ENCODE measurements at places on chromosomes 5 and 9.

GRCh38 chr5:34657988-34658387 lies 1.9 kb downstream of the RAI14 start:
- no peak for DNase-seq

GRCh38 chr5:81417052-81417451 lies 23.1 kb upstream of the ACOT12 start:
- DNase-seq, result no peak

GRCh38 chr5:75277463-75277862 lies 40.8 kb upstream of the ANKRD31 start:
- no peak for DNase-seq

DNA sequence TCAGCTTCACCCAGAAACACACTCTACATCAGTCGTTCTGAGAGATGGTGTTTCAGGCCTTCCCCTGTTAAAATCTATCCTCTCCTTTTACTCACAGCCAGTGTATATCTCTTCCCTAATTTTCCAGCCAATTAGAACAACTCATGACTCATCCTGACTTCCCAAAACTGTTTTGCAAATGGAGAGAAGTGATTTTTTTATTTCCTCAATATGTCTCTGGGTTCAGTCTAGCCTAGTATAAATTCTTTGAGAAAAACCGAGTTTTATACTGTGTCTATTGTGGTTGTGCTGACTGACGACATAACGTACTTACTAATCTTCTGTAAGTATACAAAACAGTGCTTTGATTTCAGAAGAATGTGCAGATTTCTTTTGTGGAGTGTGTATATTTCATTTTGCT lies 28.4 kb upstream of the CAST start:
- DNase-seq, result no peak

DNA sequence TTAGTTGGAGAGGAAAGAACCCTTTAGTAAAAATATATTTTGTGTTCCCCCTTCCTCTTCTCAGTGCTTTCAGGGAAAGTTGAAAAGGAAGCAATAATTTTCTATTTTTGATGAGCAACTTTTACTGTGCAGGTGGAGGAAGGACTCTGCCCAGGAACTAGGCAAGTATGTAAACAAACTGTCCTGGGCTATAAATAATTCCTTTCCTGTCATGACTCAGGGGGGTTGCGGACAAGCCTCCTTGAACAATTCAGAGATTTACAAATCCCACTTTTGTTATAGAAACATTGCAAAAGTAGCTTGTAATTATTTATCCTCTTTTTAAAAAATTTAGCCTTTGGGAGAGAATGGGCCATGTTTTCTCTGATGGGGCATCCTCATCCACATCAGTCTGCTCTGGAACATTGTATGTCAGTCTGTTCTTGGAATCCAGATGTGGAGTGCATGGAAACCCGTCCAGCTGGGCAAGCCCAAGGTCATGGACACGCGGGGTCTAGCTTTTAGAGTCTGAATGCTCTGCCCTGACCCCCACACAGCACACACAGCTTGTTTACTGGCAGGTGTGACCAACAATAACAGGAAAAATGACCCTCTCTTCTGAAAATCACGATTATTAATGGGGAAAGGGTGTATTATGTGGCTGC lies 127.6 kb downstream of the GADD45G start:
- no peak for DNase-seq

DNA sequence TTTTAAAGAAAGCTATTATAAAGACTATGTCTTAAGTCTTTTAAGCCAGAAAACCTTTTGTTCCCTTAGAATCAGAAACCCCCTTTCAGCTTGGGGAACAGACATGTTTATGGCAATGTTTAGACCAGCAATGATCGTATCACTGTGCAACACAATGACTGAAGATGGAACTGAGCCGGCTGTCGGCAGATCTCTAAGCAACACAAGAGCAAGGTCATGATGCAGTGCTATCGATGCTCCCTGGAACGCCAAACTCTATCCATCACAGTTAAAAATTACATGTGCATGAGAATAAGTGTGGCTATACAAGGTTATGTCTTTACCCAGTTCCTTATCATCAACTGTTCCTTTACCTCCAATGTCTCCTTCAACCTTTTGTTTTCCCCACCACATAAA lies 1.8 kb upstream of the RNF44 start:
- no peak for DNase-seq

DNA sequence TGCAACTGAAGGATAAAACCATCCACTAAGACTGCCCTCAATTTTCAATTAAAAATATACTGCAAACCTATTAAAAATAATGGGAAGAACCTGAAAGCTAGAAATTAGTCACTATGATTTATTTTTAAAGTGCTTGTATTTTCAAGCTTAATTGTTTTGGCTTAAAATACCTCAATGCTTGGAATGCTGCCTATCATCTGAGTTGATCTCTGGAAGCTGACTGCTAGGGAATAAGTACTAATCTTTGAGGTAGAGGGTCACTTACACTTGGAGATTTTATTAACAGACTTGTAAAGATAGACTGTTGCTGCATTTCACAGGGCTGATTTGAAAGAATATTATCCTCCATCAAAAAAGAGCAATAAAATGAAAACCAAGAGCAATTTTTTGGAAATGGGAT lies 6.2 kb downstream of the PCSK1 start:
- no peak for DNase-seq

DNA sequence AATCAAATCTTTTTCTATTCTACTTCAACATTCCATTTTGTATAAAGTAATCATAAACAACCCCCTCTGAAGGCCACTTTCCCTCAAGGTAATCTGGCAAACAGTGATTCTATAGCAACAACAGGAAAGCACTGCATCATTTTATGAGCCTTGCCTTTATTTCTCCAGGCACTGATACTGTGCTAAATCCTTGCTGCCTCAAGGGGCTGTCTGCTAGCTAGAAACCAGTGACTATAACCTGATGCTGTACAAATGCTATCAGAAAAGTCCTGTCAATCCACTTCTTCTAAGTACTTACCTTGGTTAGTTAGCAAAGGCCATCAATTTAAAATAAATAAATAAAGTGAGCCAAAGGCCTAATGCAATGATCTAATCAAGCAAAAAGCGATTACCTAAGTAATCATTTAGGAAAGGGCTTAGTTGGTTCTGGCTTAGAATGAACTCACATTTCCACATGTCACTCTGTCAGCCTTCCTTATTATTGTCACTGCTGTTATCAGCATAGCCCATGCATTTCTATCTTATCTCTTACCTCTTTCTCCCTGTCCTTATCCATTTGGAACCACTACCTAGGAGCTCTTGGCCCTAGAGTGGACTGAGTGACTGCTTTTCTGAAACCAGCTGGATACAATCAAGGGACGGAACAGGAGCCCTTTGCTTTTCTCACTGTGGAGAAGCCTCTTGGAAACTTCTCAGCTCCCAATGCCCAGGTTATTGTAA lies 246.1 kb upstream of the MEF2C start:
- no peak for DNase-seq
